ENCODE measurements at places on chromosomes 7 and 10.
A peak's percentile ranks its signal among the peaks of the same experiment; 100 is the strongest.

GRCh38 chr7:22660293-22660692 lies 66.7 kb upstream of the IL6 start:
- DNase-seq = no peak

DNA sequence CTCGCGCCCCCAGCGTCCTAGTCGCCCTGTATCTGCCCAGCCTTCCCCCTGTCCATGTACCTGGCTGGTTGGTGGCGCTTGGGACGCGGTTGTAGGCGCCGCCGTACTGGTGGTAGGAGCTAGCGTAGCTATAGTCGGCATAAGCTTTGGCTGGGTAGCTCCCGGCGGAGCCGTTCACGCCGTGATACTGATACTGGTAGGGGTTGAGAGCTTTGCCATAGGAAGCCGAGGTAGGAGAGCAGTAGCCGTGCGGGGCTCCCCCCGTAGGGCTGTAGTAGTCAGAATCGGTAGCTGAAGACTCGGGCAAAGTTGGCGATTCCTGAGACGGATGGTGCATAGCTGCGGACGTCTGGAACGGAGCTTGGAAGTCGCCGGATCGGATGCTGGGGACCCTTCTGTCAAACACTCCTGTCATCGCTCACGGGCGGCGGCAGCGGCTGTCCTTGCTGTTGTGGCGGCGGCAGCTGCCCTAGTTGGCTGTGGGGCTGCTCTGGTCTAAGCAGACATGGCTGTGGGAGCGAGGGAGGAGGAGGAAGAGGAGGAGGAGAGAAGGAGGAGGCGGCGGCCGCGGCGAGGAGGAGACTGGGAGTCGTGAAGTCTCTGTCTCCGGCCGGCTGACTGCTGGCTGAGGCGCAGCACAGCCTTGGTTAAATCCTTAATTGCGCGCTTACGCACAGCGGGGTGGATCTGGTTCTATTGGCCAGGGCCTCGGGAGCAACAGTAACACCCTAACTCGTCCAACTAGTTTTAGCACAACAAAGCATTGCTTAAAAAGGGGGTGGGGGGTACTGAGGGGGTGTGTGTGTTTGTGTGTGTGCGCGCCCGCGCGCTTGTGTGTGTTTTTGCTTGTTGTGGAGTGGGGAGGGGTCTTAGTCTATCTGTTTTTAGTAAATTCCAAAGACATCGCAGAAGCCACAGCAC lies at the start of gene DLX5:
Gene DLX5 (minus strand): TSS at position 623 of the 921 bp plus-strand sequence. CDS start 208 bp downstream, at position 415.
- DNase-seq = no peak

GRCh38 chr7:78768859-78769258 lies 684.6 kb downstream of the MAGI2 start:
- no peak for DNase-seq

- no peak for DNase-seq
Measured at GRCh38 chr10:8059191-8059936, 4.9 kb downstream of the GATA3 start.

DNA sequence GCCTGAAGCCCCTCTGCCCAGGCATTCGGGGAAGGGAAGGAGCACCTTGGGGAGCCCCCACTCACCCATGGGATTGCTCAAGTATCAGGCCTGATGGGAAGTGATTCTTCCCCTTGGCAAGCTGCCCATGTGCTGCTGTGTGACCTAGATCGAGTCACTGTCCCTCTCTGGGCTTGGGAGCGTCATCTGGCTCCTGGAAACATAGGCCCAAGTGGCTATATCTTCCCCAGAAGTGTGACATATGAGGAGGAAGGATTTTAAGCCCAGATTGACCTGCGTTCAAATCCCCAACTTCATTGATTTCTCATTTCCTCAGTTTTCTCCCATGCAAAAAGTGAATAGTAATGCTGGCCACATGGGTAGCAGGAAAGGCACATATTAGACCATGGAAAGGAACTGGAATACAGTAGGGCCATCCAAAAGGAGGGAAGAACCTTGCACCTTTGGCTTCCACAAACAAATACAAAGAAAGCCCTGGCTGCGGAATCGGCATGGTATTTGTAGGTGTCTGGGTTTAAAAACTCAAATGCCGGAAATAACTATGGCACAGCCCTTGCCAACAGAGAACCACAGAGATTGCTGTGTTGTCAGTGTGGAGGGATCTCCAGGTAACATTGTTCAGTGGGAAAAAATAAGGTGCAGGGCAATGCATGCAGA lies 169.5 kb upstream of the ZMIZ1 start:
- no peak for DNase-seq

DNA sequence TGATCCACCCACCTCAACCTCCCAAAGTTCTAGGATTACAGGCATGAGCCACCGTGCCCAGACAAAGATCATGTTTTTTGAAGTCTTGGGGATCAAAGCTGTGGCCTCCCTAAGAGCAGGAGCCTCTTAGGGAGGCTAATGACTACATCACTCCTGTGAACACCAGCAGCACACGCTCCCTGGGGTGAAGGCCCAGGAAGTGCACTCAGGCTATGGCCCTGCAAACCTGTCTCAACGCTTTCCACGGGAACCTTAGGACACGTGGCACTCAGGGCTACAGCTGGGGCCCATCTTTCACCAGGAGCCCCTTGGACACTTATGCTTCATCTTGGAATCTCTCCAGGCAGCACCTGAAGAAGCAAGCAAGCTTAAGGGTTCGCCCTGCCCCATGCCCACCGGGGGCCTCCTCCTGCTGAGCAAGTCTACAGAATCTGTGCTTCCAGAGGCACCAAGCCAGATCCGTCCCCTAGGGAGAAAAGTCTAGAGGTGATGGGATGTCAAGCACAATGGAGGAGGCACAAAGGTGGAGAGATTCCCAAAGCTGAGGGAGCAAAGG lies 18.4 kb downstream of the VSTM4 start:
- no peak for DNase-seq

DNA sequence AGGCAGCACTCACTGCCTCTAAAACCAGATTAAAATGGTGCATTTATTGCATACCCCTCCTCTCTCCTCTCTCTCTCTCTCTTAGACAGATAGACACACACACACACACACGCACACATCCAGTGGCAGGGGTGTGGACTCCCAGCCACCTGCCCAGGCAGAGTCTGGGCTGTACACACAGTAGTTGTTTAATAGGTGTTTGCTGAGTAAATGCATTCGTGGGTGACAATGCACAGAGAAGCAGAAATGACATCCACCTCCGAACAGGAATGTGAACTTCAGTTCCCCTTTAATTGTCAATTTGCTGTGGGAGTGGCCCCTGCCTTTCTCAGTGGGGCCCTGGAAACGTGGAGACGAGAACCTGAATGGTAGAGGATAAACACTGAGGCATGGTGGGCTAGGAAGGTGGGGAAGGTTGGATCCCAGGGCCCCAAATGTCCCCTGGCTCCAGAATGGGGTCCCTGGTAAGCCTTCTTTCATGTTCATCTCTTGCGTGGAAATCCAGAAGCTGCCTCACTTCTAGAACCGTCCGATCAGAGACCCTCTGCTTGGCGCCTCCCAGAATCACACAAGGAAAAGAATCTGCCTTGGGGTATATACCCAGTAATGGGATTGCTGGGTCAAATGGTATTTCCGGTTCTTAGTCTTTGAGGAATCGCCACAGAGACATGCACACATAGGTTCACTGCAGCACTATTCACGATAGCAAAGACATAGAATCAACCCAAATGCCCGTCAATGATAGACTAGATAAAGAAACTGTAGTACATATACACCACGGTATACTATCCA lies 58.5 kb upstream of the ECHDC3 start:
- DNase-seq = no peak

DNA sequence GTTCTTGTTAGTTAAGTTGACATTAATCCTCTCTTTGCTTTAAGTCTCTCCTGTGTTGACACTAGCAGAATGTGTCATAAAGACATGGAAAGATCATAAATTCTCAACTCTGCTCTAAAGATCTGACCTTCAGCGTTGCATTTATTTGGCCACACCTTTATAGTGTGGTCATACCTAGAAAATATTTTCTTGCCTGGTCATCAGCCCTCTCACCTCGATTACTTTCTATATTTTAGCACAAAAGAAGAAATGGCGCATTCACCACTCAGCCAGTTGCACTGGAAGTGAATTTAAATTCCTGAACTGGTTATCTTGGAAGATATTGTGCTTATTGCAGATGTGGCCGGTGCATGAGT lies 96.7 kb upstream of the PDCD4 start:
- no peak for DNase-seq

DNA sequence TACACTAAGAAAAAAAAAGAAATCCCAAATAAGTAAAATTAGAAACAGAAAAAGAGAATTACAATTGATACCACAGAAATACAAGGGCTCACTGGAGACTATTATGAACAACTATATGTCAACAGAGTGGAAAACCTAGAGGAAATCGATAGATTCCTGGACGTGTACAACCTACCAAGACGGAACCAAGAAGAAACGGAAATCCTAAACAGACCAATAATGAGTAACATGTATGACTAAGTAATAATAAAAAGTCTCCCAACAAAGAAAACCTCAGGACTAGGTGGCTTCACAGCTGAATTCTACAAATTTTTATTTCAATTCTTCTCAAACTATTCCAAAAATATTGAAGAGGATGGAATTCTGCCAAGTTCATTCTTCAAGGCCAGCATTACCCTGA lies 13.9 kb downstream of the DIP2C start:
- DNase-seq = no peak

DNA sequence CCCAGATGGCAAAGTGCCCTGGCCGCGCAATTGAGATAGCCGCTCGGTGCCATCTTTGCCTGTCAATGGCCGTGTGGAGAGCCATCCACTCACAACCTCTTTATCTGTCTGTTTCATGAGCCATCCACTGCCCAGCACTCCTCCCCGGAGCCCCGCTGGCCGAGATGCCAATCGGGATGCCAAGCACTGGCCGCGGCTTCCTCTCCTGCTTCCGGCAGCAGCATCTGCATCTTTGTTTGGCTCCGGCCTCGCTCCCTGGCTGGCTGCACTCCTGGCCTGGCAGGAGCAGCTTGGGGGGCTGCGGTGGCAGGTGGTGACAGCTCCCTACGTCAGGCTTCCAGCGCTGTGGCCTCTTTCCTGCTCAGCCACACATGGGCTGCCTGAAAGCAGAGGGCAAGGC lies 231.7 kb downstream of the USP6NL start:
- no peak for DNase-seq

- DNase-seq = no peak
Measured at GRCh38 chr7:55427800-55428199, 62.7 kb downstream of the LANCL2 start.

GRCh38 chr7:4809091-4809591 lies 33.7 kb downstream of the AP5Z1 start:
- peak; percentile 30 for DNase-seq

DNA sequence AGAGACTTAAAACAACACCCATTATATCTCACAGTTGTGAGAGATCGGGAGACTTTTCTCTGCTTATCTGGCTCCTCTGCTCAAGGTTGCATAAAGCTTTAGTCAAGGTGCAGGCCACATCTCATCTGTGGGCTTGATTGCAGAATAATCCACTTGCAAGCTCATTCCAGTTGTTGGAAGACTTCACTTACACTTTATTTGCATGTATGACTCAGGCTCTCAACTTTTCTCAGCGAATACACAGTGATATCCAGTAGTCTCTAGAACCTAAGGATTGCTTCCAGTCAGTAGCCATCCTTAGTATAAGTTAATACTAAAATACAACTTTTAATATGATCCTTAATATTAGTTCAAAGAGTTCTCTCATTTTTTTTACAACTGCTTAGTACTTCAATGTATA lies 435.5 kb upstream of the NRG3 start:
- no peak for DNase-seq

DNA sequence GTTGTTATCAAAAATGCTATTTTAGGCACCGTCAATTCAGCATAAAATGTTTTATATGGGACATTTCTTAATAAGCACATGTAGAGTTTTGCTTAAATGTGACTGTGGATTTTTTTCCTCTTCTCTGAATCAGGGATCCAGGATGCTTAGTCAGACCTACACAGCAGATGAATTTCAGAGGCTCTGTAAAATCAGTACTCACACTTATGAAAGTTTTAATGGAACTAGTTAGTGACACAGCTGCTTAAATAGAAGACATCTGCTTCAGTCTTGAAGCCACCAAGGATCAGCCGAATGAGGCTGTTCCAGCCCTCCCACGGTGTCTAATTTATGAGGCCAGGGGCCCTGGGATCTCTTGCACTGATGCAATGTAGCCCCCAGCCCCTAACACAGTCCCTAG lies 136.0 kb downstream of the MYOF start:
- DNase-seq = no peak

DNA sequence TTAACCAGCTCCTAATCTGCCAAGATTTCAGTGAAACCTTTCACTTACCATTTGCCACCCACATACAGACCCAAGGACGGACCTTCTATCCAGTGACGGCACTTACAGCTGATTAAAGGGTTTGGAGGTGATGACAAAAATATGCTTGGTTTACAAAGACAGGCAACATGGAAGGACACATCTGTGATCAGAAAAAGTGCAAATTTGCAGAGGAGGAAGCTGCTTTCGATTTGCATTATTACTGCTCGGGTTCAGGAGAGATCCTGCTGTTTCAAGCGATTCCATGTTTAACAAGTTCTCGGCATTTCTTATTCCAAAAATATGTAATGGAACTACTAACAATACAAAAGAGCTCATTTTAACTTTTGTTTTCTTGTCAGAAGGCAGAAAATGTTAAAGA lies 109.0 kb downstream of the JAZF1 start:
- no peak for DNase-seq

GRCh38 chr7:130994378-130995115 lies 260.5 kb upstream of the KLF14 start:
- DNase-seq = peak; percentile 73

GRCh38 chr10:4250587-4250887 lies 465.5 kb upstream of the KLF6 start:
- no peak for DNase-seq

GRCh38 chr7:24059775-24060174 lies 224.2 kb upstream of the NPY start:
- no peak for DNase-seq

DNA sequence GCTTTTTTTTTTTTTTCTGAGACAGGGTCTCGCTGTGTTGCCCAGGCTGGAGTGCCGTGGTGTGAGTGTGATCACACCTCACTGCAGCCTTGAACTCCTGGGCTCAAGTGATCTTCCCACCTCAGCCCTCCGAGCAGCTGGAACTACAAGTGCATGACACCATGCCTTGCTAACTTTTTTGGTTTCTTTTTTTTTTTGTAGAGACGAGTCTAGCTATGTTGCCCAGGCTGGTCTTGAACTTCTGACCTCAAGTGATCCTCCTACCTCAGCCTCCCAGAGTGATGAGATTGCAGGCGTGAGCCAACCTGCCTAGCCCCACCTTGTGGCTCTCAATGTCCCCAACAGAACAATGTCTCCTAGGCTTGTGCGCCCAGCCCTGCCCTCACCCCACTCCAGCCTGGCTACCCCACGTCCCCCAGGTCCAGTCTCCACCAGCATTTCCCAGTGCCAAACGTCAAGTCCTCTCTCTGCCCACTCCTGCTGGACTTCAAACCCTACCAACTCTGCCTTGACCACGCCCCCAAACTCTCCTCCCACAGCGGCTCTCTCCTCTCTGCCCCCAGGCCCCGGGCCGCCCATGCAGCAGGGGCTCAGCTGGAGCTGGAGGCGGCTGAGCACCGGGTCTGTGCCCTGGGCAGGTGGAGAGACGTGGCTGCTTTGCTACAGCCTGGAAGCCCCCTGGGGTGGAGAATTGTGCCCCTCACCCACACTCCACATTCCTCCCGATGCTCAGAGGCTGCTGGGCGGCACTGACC lies 18.9 kb downstream of the BHLHA15 start:
- no peak for DNase-seq

GRCh38 chr10:77716458-77717317 lies 79.1 kb upstream of the KCNMA1 start:
- no peak for DNase-seq

GRCh38 chr10:36526033-36526432 lies 599.4 kb upstream of the ANKRD30A start:
- no peak for DNase-seq

GRCh38 chr7:40348126-40348728 lies 213.4 kb downstream of the SUGCT start:
- no peak for DNase-seq
